ENCODE measurements at places on chromosomes 11 and 22.

GRCh38 chr11:13962562-13963168 is at the start of gene SPON1:
Gene SPON1 (plus strand): TSS chr11:13962723. CDS start chr11:13962905, 182 bp downstream.
- DNase-seq: no peak

- no peak for DNase-seq
Observed at GRCh38 chr11:27820249-27820648, 120.0 kb upstream of the BDNF start.

DNA sequence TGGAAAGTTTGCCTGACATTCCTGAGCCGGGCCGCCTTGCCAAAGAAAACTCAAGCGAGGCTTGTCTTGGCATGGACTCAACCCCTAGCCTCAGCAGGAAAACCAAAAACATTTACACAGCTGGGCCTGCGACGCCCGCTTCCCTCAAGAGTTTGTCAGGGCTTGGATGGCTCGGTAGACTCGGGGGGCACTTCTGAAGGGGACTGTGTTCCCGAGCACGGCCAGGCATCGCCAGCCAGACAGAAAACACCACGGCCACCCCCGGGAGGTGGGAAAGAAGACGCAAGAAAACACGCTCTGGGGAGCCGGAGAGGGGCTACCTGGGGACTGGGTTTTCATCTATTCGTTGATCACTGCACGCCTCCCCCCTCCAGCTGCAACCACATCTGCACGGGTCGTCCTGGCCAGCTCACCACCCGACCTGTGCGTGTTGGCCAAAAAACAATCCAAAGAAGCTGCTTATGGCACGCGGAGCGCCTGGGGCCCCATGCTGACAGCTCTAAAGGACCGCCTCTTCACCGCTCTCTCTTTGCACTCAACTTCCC is 380.7 kb downstream of the MN1 start:
- no peak for DNase-seq

DNA sequence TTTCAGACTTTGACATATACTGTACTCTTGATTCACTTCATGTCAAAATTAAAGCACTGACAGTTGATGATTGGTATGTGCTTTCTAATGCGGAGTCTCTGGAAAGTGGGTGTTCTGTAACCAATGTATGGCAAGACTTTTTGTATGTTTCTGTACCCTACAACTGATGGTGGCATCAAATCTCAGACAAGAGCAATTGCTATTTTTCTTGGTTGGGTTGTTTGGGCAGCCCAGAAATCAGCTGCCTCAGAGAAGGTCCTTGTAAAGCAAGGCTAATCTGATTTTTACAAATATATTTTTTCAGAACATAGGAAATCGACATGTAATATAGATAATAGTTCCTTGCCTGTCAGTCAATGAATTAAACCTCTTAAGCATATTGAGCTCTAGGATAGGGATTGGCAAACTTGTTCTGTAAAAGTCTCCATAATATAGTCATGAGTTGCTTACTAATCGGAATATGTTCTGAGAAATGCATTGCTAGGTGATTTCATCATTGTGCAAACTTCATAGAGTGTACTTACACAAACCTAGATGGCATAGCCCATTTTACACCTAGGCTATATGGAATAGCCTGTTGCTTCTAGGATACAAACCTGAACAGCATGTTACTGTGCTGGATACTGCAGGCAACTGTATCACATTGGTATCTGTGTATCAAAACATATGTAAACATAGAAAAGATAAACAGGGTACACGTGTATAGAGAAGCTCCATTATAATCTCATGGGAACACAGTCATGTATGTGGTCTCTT is 10.2 kb upstream of the OOSP4A start:
- DNase-seq: no peak

GRCh38 chr11:127451861-127452260 is 451.3 kb upstream of the KIRREL3 start:
- no peak for DNase-seq

DNA sequence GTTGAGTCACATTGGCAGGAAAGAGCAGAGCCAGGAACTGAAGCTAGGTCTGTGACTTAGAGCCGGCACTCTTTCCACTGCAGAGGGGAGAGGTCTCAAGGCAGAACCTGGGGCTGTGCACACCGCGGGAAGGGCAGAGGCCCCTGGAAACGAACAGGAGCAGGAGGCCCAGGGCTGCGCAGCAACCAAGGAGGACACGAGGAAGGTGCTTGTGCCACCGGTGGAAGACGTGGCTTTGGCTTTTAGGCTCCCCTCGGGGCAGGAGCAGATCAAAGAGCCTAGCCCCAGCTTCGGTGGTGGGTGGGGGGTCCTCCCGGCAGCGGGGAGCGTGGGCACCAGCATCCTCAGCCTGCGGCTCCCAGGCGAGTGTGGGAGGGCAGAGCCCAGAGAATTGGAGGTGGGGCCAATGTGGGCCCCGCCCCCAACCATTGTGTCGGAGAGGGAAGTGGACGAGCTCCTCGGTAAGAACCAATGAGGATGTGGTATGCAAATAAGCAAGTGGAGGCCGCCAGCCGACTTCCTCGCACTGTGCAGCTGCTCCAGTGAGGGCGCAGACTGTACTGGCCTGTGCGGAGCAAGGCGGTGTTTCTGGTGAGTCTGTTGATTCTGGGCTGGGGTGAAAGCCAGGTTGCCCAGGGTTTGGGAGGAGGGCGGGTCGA is at the start of gene CCDC116:
TSS of gene CCDC116 (plus strand) at position 524 of the 659 bp plus-strand sequence. CDS start 422 bp downstream, outside the sequence.
- DNase-seq: no peak

GRCh38 chr22:29979777-29980321 is 96.9 kb downstream of the MTMR3 start:
- no peak for DNase-seq

GRCh38 chr11:79768343-79768742 is 327.5 kb upstream of the TENM4 start:
- DNase-seq: no peak

DNA sequence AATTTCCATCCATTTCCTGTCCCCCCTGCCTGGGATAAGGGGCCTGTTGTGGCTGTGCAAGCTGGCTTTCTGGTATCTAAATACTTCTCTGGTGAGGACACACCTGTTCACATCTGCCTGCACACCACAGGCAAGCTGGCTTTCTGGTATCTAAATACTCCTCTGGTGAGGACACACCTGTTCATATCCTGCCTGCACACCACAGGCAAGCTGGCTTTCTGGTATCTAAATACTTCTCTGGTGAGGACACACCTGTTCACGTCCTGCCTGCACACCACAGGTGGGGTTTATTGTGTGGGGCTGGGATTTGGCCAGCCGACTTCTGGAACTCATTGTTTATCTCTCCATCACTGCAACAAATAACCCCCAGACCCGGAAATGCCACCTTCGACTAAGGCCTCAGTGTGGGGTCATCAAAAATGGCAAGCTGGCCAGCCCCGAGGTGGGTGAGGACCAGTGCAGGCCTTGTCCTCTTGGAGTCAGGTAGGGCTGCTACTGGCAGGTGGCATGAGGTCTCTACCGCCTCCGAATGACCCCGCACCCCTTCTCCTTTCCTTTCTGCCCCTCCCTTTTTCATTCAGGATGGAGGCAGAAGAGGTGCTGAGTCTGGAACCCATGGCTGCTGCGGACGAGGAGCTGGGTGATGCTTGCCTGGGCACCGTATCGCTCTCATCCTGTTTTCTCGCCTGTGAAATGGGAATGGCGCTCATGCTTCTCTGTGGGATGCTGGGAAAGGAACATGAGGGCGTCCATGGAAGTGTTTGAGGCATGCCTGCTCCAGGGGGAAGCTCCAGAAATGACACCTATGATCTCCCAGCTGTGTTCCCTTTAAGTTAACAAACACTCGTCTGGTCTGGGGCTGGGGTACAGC is 43.5 kb upstream of the MYEOV start:
- DNase-seq: no peak

DNA sequence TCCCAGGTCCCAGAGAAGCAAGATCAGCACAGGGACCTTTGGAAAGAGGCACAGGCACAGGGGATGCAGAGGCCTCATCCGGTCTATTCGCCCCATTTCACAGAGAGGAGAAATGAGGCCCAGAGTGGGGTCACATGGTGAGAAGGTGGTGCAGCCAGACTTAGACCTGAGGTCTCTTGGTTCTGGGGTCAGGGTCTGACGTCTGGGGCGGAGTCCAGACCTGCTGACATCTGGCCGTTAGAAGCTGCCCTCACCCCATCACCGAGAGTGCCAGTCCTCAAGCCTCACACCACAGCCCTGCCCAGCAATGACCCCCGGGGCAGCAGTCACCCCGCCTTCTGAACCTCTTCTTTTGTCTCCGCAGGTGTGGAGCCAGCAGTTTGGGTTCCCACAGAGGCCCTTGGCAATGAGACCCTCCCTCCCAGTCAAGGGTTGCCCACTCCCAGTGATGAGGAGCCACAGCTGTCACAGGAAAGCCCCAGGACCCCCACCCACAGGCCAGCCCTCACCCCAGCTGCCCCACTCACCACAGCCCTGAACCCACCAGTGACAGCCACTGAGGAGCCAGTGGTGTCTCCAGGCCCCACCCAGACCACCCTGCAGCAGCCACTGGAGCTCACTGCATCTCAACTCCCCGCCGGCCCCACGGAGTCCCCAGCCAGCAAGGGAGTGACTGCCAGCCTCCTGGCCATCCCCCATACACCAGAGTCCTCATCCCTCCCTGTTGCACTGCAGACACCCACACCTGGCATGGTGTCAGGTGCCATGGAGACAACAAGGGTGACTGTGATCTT is 62.4 kb downstream of the OTOG start:
- DNase-seq: no peak

- DNase-seq: no peak
Observed at GRCh38 chr11:24298146-24298545, 198.7 kb upstream of the LUZP2 start.

DNA sequence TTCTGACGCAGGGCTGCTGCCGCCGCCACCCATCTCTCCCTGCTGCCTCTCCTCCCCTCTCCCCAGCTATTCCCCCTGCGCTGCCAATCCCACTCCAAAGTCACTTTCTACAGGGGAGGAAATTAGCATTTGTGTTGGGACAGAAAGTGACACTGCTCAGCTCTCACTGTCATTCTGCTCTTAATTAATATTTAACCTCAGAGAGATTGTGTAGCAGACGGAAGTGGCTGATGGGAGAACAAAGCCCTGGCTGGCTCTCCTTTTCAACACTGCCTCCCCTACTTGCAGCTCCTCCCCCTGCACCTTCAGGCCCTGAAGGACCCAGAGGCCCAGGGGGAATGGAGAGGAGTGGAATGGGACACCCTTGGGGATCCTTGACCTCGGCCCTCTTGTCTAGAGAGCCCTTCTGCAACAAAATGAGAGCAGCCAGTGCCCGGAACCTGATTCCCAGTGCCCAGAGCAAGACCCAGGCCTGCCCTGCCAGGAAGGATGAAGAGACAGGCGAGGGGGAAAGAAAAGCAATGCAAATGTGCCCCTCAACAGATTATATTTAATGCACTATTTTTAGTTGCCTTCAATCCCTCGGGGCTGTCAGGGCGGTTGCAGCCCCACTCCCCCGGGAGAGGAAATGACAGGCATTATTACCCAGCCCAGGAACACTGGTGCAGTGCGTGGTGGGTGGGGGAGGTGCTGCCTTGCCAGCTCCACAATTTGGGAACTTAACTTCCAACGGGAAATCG is 14.6 kb upstream of the NRGN start:
- no peak for DNase-seq

DNA sequence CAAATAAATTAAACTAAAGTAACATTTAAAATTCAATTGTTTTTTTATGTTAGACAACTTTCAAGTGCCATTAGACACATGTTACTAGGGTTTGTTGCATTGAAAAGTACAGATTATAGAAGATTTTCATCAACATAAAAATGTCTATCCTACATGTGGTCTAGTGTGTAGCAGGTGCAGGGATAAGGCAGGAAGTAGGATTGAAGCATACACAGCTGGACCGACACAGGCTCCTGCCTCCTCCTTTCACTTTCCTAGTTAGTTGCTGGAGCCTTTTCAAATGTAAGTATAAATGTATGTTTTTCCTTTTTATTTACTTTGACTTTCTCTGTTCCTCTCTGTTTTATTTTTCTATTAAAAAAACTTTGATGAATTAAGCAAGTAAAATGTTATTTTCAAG is 246.9 kb upstream of the LUZP2 start:
- no peak for DNase-seq

- DNase-seq: no peak
Observed at GRCh38 chr22:23386822-23387580, 193.1 kb downstream of the IGLL1 start.

- no peak for DNase-seq
Observed at GRCh38 chr11:72377596-72377995, 56.7 kb downstream of the CLPB start.

- DNase-seq: no peak
Observed at GRCh38 chr22:41913842-41914534, 886 bp downstream of the SHISA8 start.

DNA sequence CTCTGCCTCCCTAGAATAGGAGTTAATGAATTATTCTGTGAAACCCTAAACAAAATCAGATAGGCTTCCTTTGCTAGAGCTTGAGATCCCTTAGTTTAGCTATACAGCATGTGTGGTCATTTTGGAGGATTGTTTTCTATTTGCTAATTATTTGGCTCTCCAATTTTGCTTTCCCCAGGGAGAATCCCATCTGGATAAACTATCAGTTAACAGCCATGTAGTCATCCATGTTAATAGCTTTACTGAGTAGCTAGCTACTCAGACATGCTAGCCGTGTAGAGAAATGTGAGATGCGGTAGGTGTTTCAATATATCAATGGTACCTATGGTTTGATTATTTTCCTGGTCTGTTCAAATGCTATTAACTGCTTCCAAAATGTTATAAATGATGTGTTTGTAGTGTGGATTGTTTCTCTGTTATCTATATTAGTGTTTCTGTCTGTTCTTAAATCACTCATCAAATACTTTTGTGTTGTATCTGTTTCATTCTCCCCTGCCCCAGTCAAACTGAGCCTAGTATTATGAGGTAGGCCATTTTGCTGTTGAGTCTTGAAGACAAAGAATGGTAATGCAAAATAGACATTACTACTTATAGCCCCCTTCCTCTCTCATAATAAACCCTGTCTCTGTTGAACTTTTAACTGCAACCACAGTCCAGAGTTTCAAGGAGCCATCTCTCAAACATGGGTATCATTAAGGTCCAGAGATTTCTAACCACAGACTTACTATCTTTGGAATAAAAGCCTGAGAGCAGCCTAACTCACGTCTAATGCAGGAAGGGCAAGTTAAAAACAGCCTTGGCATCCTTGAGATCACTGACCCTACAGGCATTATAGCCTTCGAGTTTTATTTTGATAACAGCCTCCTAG is 56.1 kb upstream of the GRAMD1B start:
- no peak for DNase-seq

DNA sequence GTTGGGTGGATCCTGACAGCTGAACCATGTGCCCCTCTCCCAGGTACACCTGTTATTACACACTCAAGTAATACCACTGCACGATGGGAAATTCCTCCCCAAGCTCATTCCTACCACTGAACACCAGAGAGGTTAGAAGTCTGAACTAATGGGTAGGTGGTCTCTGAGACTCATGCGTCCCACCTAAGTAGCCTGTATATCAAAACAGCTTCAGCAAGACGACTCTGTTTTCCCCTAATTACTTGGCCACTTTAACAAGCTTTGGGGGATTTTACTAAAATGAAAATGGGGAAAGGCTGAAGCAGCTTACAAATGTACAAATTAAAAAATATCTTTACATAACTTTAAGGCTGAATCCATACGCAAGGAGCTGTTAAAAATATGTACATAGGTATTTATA is 29.4 kb downstream of the LGR4 start:
- DNase-seq: no peak

GRCh38 chr22:27839057-27839660 is 37.6 kb upstream of the MN1 start:
- DNase-seq: no peak

Data from esophagus squamous epithelium (tissue), 5 donors.